Central memory CD4-positive, alpha-beta T cell (primary cell): ENCODE measurements at places on chromosomes 12 and 14.
A peak's percentile ranks its signal among the peaks of the same experiment; 100 is the strongest.

DNA sequence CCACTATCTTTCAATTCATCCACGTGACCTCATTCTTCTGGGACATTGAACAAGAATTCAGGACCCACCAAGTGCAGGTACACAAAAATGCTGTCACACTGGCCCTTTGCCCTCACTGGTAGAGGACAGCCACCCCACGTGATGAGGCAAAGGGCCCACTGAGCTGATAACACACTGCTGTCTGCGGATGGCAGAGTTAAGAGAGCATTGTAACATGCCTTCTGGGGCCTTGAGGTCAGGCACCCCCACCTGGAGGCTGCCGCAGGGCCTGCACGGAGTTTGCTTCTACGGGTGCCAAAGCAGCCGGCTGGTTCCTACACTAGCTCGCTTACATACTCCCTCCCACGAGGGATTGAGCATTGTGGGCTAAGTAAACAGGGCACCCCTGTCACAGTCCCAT lies 101.0 kb downstream of the LRIG3 start:
- no peak for DNase-seq

GRCh38 chr12:54220567-54220966 lies 31.8 kb upstream of the SMUG1 start:
- DNase-seq: no peak

GRCh38 chr12:113249546-113249945 lies 28.3 kb downstream of the TPCN1 start:
- no peak for DNase-seq

GRCh38 chr14:96065661-96066459 lies 26.7 kb downstream of the C14orf132 start:
- no peak for DNase-seq

DNA sequence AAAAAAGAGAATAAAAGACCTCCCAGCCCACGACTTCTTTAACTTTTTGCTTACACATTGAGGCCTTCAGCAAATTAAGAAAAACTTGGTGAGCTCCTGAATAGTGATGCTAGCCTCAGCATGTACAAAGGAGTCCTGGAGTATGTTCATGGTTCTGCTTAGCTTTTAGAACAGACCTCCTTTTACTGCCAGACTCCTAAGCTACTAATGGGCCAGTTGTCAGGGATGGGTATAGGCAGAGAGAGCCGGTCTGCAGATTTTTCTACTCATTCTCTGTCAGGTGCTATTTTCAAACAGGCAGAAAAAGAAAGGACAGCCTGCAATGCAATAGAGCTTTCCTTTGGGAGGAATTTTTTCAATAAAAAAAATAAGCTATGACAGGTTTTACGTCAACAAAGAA lies 81.9 kb upstream of the REP15 start:
- no peak for DNase-seq

GRCh38 chr14:44897845-44898151 lies 63.9 kb downstream of the KLHL28 start:
- DNase-seq: no peak

DNA sequence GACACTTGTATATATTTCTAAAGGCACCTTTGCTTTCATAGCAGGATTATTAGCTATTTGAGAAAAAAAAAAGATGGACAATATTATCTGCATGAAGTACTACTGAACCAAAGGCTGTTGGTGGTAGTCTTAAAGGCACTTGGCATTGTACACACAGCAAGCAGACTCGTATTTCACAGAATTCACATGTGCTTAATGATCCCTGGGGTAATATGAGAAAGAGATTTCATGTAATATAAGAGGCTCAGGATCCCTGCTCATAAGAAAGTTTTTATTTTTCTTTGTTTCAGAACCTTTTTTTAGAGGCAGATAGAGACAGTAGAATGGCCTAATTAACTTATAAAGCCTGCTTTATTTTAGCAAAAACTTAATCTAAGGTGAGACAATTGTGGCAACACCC lies 59.5 kb downstream of the SYNE2 start:
- DNase-seq: no peak

GRCh38 chr12:18139989-18140596 lies 50.1 kb upstream of the RERGL start:
- no peak for DNase-seq

DNA sequence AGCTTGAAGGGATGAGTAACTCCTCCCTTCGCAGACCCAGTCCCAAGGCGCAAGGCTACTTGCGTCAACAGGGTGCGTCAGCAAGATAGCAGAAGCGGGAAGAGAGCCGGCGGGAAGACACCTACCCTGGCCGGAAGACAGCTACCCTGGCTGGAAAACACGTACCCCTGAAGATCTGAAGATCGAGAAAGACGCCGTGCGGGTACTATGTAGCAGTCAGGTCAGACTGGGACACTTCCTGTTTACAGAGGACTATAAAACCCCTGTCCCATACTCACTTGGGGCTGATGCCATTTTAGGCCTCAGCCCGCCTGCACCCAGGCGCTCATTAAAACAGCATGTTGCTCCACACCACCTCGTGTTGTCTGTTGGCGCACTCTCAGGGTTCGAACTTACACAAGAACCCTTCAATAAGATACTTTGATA lies 80.9 kb downstream of the ABCD2 start:
- no peak for DNase-seq

DNA sequence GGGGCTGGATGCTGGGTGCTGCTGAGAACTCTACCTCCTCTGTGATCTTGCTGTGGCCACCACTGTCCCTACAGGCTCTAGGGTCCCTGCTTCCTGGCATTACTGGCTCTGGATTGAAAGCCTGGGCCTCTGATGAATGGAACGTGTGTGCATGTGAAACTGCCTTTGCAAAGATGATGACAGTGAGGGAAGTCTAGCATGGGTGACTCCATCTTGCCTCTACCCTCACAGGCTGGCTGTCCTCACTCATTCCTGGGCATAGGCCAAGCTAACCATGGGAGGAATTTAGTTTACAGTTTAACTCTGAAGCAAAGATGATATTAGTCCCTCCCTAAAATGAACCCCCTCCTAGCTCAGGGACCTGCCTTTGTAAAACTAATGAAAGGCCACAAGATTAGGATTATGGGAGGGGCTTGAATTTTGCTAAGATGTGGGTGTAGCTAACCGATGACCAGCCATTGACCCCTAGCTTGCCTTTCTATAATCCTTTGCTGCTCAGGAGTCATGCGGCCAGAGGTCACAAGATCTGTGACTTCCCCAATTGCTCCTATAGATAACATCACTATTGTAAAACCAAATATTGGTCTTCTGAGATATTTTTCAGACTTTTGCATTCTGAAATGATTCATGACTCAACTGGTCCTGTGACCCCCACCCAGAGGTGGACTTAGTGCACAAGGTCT lies 2.2 kb upstream of the C1S start:
- DNase-seq: no peak

DNA sequence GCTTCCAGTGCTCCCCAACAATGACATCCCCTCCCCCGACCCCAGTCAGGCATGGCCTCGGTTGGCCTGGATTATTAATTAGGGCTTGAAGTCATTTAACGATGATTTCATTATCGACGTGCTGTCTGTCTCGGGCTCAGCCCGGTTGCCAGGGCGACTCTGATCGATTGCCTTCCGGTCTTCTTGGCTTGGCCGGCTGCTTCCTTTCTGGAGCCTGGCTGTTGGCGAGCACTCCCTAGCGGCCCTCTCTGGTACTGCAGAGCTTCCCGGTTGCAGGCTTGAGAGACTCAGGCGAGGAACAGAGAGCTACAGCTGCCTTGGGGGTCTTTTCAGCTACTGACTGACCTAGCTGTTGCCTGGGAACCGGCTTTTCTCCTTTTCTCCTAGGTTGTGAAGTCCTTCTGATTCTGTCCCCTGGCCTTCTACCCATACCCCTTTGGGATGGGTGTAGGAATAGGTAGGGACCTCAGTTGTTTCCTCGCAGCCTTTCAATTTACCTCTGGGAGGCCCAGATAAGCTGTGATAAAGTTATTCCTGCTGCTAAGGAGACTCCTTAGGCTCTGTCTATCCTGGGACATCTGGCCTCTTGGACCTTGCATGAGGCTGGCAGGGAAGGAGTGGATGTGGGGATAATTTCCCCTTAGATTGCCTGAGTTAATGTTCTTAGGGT lies 5.5 kb upstream of the CISTR start:
- peak; percentile 65 for DNase-seq

- no peak for DNase-seq
These were observed 23.3 kb downstream of the SLC38A2 start for GRCh38 chr12:46349253-46349652.

DNA sequence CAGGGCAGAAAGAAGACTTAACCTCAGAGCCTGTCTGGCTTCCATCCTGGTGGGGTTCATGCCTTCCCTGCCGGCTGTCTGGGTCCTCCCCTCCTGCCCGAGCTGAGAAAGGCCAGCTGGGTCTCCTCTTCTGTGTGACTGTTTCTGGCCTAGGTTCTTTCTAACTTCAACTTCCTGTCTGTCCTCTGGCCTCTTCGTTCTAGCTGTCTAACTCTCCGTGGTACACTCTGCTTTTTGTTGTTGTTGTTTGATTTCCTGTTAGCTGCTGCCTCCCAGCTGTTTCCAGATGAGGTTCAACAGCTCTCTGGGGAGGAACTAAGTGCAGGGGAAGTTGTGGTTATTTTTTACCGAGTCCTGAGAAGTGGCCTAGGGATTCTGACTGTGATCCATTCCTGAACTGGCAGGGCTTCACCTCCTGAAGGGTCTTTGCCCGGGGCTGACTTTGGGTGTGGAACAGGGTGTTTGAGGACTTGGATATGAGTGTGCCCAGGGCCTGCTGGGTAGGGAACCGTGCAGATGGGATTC lies 3.2 kb downstream of the MLXIP start:
- peak; percentile 62 for DNase-seq

GRCh38 chr14:36207500-36207899 lies 31.0 kb upstream of the PTCSC3 start:
- DNase-seq: no peak

DNA sequence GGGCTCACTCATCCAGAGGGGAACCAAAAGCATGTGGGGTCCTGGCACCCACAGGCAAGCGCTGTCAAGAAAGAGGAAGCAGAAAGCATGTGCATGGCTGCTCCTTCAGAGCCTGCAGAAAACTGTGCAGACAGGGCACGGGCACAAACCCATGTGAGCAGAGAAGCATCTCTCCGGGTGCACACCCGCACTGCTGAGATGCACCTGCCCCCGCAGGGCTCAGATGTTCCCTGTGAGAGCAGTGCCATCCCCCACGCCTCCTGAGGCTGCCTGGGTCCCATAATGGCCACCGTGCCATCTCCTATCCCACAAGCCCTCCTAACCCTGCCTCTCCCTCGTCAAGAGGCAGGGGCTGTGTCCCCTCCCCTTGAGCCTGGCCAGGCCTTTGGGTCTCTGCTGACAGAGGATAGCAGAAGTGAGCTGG lies 32.3 kb upstream of the INF2 start:
- DNase-seq: no peak

DNA sequence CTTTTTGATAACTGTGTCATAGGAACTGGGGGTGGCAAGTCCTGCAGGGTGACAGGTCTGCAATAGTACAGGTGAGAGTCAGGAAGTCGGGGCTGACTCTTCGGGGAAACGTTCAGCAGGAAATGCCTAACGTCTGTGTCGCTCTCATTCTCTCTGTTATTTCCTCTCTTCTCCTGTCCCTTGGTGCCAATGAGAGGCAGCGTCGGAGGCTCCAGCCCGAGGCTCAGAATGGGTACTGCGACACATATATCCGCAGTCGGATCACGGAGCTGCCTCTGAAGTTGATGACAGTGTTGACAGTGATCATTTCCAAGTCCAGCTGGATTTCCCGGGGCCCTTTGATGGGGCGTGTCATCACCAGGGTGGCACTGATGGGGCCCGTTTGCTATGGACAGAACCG lies 2.7 kb upstream of the TC2N start:
- DNase-seq: peak; percentile 84

GRCh38 chr12:115891556-115892164 lies 385.8 kb downstream of the MED13L start:
- DNase-seq: no peak

- DNase-seq: no peak
These were observed 33.6 kb downstream of the KCNH5 start for GRCh38 chr14:63011623-63012022.

DNA sequence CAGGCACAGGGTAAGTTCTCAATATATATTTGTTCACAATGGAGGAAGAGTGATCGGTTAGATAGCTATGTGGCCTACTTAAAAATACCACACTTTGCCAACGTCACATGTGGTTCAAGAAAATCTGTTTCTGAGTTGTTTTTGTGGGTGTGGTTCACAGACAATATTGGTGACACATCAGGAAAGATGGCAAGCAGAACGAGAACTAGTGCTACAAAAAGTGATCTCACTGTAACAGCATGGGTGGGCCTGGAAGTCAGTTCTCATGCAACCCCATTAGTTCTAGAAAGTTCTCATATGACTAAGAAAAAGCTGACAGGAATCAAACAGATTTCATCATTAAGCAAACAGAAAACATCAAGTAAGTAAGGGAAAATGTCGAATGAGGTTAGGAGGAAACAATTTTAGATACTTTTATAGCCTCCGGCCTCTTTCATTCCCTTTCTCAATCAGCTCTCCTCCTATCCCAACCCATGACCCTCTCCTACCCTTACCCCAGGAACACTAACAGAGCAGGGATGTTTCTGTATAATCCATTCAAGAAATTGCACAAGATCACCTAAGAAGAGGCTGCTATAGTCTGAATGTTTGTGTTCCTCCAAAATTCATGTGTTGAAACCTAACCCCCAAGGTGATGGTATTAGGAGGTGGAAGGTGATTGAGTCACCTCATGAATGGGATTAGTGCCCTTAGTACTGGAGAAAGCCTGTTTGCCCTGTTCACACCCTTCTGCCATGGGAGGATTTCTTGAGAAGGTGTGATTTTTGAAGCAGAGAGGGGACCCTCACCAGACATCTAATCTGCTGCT lies 15.5 kb upstream of the NTN4 start:
- DNase-seq: peak; percentile 71

DNA sequence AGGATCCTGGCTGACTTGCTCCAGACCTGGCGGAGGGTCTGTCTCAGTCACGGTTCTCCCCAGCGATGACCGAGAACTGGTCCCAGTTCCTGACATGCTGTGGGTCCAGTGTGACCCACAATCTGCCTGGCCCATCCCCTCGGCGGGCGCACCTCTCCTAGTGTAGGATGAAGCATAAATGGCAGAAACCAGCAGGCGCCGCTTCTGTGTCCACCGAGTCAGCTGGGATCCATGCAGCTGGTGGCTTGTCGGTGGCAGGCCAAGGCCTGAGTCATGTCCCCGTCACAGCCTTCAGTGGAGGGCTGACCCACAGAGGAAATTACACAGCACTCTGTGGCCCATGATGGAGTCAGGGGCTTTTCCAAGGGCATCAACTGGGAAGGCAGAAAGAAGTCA lies 38.5 kb downstream of the NFKBIA start:
- no peak for DNase-seq
